ENCODE measurements at places on chromosomes 5 and 9.

DNA sequence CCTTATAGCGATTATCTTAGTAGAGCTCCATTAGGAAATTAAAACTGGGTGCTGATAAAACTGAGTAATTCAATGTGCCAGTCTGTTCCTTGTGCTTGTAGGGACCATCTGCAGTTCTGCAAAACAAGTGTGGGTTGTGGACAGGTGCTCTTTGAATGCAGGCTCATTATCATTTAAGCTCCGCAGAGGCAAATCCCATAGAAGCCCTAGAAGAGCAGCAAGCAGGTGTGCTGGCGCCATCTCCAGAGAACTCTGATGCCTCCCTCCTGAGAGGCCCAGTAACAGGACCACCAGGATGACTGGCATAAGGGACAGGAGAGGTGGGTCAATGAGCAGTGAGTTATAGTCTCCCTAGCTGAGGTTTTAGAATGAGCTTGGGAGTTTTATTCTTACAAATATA lies 1342.4 kb upstream of the DMAC1 start:
- no peak for DNase-seq

- no peak for DNase-seq
Measured at GRCh38 chr9:27065288-27065687, 43.7 kb upstream of the TEK start.

GRCh38 chr5:101929628-101930027 lies 366.5 kb downstream of the SLCO4C1 start:
- no peak for DNase-seq

DNA sequence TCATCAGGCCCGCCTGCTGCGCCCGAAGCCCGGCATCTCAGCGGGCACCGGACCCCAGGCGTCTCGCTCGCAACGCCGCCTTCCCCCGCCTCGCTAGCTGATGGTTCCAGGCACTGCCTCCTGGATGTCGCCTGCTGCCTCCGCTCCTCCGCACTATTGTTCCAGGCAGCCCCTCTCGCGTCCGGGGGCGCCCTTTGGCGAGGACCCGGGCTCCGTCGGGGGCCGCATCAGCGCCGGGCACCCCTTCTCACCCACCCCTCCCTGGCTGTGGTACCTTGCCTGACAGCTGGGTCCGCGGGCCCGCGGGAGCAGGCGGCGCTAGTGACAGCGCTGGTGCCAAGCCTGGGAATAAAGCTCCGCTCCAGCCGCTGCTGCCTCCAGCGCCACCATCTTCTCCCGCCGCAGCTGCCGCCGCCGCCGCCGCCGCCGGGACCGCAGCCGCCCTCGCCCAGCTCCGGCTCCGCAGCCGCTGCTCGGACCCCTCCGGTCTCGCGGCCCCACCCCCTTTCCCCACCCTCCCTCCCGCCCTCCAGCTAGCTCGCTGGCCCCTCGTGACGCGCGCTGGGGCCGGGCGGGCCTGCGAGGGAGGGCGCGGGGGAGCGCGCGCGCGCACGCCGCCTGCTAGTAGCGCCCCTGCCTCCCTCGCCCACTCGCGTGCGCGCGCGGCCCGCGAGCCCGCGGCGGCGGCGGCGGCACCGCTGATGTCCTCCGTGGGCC lies at the start of gene APBA1:
TSS of gene APBA1 (minus strand) at position 493 of the 717 bp plus-strand sequence.
- no peak for DNase-seq

DNA sequence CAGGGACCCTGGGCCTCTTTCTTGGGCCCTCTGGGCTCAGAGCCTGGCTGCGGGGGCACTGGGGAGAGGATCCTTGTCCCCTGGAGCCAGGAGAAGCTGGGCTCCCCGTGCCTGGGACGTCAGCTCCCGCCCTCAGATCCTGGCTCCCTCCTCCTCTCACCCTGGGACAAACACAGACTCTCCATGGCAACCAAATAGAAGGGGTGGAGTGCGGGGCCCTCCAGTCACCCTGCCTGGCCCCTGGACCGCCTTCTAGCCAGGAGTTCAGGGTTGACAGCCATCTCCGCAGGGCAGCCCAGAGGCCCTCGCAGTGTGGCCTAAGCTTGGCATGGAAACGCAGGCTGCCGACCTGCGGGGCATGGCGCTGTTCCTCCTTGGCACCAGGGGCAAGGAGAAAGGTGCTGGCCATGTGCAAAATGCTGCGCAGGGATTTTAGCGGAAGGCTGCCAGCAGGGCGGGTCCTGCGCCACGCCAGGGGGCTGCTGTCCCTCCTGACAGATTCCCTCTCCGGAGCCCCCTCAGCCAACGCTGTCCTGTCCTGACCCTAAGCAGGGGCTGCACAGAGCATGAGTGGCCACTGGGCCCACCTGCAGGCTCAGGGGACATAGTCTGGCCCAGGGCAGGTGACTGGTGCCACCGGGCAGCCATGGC lies 1.0 kb downstream of the ZDHHC11 start:
- no peak for DNase-seq

DNA sequence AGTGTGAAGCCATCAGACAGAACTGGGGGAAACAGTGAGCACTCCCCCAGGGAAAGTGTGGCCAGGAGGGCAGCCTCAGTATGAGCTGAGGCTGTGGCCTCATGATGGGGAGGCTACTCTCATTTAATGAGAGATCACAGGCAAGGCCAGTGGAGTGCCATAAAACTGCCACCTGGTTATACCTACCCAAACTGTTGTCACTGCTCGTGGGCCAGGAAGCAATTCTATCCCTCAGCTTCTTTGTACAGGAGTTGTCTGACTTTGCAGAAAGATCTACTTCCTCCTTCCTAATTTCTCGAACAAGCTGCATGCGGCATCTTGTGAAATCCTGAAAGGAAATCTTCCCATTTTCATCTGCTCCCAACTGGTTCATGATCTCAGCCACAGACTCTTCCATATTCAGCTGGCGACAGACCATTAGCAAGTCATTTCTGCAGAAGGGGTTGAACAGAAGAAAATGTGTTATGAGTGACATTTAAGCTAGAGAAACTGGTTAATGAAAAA lies 50.0 kb downstream of the TSSK1B start:
- DNase-seq, result no peak

- no peak for DNase-seq
Measured at GRCh38 chr9:70852711-70853240, 268.6 kb downstream of the TRPM3 start.

- no peak for DNase-seq
Measured at GRCh38 chr9:91978740-91979414, 28.8 kb upstream of the ROR2 start.

DNA sequence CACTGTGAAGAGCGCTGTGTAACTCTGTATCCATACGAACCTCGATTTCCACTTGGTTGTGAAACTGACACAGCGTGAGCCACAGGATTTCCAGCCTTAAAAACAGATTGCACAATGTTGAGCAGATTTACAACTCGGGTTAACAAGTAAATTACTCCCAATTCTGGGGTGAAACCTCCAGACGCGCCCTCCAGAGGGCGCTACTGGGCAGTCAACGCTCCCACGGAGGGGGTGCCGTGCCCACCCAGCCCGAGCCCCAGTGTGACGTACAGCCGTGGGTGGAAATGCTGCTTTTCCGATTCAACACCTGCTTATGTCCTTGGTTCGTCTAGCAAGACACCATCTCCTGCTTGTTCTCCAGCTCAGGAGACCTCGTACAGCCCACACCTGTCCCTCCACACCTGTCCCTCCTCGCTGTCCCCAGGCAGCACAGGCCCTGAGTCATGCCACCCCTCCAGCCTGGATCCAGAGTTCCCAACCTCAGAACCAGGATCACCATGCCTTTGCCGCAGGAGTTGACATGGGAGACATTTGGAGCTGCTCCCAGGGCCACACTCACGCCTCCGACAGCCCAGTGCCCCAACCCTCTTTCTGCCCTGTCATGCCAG lies 34.4 kb upstream of the SLC6A3 start:
- DNase-seq, result peak; percentile 77

DNA sequence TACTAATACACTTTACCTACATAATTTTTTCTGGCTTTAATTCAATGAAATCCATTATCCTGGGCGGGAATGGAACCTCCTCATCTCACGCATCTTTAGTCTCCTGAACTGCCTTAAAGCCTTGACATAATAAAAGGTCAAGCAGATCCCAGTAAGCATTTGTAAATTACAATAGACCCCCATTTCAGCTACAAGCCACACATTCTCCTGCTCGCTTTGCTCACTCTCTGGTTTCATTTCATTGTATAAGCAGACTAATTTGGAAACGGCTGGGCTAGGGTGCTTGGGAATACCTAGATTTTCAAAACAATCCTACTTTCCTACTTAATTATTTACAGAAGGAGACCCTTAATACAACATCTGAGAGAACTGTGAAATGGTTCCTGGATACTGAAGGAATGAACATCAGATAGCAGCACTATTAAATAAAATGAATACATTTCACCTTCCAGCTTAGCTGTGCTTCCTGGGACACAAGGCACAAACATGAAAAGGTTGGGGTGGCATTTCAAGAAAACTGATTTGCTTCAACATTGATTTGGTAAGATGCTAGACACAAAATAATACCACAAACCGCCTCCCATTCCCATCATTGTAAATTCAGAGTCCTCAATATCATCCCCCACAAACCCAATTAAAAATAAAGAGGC lies 1.5 kb downstream of the JAKMIP2 start:
- DNase-seq, result no peak

GRCh38 chr5:8396756-8397155 lies 527.8 kb downstream of the MTRR start:
- DNase-seq, result no peak
